ENCODE measurements at places on chromosomes 3 and 15.

GRCh38 chr3:134003066-134003465, 26.7 kb downstream of the SLCO2A1 start:
- DNase-seq = no peak

- peak; percentile 62 for DNase-seq
Measured at GRCh38 chr3:98986073-98986472, 84.6 kb upstream of the DCBLD2 start.

- no peak for DNase-seq
Measured at GRCh38 chr15:64369078-64369607, 12.1 kb downstream of the PCLAF start.

DNA sequence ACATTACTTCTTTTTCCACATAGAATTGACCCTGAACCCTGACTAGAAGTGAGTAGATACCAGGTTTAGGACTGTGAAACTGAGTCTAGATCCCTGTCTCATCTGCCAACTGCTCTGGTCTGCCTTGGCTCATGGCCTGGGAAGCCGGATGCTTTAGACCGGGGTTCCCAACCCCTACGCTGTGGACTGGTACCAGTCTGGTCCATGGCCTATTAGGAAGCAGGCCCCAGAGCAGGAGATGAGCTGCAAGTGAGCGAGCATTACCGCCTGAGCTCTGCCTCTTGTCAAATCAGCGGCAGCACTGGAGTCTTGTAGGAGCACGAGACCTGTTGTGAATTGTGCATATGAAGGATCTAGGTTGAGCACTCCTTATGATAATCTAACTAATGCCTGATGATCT, 734.2 kb downstream of the AGBL1 start:
- DNase-seq = no peak

- no peak for DNase-seq
Measured at GRCh38 chr3:121913305-121913990, 19.2 kb downstream of the SLC15A2 start.

DNA sequence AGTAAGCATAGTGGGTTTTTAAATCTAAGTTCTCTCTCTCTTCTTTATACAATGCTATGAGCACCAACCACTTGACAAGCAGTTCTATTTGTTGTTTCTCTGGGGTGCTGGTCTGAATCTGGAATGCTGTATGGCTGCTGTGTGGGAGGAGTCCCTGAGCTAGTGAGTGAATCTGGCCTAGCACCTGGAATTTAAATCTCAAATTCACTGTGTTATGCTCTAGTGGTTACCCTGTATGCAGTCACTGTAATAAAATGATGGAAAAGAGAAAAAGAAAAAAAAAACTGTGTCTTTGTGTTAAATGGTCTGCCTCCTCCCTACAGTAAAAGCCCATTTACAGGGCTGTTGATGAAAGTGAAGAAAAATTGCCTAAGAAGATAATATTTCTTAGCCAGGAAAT, 155.0 kb downstream of the ATP8B4 start:
- no peak for DNase-seq

DNA sequence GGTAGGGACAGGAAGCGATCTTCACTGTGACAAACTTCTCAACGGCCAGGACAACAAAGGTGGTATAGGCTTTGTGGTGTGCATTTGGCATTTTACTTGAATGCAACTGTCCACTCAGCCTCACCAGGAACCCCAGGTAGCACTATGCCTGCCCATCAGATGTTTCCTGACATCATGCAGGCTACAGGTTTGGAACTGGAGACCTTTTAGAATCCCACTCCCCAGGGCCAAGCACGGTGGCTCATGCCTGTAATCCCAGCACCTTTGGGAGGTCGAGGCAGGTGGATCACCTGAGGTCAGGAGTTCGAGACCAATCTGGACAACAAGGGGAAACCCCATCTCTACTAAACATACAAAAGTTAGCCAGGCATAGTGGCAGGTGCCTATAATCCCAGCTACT, 9.6 kb downstream of the STARD5 start:
- DNase-seq = no peak

DNA sequence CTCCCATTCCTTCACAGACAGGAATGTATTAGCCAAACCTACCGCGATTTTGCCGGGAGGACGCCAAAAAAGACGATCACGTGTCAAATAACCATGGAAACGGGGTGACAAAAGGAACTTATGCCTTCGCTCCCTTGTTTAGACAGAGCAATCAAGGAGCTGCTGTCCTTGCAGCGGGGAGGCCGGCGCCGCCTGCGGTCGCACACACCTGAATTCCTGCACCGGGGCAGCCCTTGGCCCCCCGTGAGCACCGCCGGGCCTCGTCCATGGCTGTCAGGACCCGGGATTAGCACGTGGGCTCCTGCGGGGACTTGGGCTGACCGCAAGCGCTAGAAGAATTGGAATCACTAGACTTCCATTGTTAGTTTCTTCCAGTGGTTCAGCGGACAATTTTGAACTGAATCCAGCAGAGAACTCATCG, 193.1 kb downstream of the SHQ1 start:
- DNase-seq = no peak

DNA sequence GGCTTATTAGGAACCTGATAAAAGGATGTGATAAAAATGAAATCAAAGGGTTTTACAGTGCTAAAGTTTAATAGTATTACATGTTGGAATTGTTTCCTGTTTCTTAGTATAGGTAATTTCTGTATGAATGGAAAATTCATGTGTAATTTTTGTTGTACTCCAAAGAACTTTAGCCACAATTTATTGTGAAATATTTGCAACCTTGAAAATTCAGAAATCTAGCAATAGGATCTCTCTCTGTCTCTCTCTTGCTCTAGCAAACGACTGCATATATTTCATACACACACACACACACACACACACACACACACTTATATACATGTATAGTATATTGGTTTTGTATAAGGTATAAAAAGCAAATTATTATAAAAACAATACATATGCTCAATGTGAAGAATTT, 59.6 kb downstream of the PIAS1 start:
- no peak for DNase-seq

DNA sequence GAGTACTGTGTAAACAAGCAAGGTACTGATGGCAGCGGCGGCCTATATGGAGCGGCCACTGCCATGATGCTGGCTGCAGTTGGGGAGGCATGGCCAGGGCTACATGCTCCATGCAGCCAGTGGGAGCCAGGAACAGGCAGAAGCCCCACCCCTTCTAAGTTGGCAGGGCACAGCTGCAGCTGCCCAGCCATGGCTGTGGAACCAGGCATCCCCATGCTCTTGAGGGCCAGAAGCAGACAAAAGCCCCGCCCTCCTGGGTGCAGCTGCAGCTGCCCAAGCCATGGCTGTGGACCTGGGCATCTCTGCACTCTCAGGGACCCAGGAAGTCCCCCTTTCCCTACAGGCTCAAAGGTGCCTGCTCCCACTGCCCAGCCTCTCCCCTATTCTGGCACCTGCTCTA, 150.9 kb downstream of the FMN1 start:
- no peak for DNase-seq

- DNase-seq = no peak
Measured at GRCh38 chr3:46370839-46371518, at the start of gene CCR5. Gene CCR5, plus strand, starts transcription at chr3:46370946. Its CDS starts 1,957 bp downstream, at chr3:46372903.

GRCh38 chr15:87433871-87434270, 822.7 kb downstream of the NTRK3 start:
- DNase-seq = no peak

Measured in amniotic stem cell (primary cell).